Stimulated activated CD4-positive, alpha-beta T cell treated with anti-CD3 and anti-CD28 coated beads, Interleukin-2, amount 100 ng/mL, for 4 hours (primary cell): ENCODE measurements at places on chromosomes 12 and 14.

DNA sequence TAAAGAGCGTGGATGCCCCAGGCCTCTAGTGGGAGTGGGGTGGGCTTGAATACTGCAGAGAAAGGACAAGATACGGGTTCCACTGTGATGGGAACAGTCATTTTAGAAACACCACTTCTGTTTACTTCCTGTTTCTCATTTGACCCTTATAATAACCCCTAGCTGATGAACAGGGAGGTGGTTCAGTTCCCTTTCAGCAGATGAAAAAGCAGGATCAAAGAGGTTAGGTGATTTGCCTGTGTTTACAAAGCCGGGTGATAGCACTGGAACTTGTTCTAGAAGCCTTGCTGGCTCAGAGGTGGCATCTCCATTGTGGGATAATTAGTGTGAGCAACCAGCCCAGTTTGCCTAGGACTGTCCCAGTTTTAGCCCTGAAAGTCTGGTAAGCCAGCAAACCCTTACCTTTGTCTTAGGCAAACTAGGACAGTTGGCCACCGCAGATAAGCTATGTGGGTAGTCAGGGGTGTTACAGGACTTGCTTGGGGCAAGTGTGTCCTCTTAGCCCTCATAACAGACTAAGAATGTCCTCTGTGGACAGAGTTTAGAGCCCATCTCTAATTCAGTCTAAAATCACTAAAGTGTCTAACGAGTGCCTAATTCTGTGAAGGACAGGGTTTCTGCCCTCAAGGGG lies 7.5 kb upstream of the LRP1-AS start:
- no peak for DNase-seq

- no peak for DNase-seq
Observed at GRCh38 chr12:40168001-40168400, 56.8 kb upstream of the LRRK2 start.

DNA sequence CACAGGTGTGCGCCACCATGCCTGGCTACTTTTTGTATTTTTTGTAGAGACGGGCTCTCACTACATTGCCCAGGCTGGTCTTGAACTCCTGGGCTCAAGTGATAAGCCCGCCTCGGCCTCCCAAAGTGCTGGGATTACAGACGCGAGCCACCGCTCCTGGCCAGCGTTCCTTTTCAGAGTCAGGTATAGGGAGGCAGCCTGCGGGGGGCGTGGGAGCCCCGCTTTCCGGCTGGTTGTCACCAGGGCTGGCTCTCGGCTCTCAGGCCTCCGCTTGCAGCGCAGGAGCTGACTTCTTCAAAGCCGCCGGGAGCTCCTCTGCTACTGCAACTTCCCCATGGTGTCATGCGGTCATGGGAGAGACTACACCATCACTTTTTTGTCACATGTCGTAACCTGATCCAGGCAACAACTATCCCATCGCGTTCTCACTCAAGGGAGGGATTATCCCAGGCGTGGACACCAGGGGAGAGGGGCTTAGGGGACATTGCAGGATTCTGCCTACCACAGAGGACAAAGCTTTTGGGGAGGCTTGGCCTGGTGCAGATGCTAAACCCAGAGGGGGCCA lies 129.4 kb downstream of the SCARB1 start:
- DNase-seq: no peak

DNA sequence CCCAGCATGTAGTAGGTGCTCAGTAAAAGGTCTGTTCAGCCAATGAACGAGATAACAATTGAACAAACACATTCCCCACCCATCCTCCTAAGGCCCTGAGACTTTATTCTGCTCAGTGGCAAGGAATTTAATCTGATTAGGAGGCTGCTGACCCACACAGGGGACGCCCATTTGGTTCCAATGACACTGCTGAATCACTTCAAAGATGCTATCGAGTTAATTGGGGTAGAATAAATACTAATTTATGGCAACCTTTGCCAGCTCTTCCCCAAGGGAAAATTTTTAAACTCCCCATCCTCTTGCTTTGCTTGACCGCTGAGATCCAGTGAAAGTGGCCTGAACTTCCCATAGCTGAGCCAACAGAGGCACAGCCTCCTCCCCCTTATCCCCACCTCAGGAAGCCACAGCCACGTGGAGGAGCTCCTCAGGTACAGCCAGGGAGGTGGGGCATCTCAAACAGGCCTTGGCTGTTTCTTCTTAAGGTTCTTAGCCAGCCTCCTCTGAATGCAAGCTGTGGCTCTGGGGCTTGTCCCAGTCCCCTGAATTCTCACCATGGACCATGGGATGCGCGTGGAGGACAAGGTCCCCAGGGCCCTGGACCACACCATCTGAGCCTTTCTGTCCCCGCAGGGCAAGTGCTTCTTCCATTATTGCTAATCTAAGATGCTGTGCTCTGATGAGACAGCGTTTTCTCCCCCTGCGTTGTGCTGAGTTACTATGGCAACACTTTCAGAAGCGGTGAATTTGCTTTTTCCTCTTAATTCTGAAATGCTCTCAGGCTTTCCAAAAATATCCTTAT lies 26.7 kb downstream of the C14orf132 start:
- no peak for DNase-seq

GRCh38 chr12:54392485-54393206 lies 8.1 kb upstream of the ZNF385A start:
- no peak for DNase-seq

DNA sequence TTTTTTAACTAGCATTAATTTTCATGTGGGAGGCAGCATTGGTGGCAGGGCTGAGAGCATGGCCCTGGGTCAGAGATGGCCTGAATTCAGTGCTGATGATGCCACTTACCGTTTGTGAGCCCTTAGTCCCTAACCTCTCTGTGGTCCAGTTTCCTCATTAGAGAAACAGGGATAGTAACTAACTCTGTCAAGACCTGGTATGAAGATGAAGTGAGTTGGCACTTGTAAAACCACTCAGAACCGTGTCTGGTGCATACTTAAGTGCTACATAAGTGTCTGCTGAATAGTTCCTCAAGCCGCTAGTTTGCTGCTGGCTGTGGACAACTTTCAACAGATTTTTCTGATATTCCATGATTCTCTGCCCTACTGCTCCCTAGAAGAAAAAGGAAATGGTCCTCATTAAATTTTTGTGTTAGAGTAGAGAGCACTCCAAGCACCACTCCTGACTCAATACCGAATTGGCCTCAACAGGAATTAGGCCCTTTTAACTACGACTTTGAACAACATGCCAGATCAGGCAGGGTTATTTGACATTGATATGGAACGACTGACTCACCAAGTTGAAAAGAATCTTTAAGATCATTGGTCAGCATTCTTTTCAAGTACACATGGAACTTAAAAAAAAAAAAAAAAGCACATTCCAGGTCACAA lies 250.2 kb downstream of the ANO2 start:
- DNase-seq: no peak

- DNase-seq: no peak
Observed at GRCh38 chr14:33958605-33959226, 7.8 kb upstream of the EGLN3 start.

DNA sequence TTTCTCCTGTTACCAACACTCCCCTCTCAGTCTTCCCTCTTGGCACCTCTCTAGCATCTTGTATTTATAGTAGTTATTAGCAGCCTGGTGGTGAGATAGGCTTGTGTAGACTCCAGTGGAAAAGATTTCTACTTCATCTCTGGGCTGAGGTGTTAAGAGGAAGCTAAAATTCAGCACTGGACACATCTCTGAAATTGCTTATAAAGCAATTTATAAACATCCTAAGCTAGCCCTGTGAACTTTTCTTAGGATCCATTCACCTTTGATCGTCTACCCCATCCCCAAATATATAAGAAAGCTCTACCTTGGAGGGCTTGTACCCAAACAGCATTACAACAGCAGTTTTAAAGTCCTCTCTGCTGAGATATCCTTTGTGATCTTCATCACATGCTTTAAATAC lies 928 bp downstream of the EFCAB11 start:
- no peak for DNase-seq

DNA sequence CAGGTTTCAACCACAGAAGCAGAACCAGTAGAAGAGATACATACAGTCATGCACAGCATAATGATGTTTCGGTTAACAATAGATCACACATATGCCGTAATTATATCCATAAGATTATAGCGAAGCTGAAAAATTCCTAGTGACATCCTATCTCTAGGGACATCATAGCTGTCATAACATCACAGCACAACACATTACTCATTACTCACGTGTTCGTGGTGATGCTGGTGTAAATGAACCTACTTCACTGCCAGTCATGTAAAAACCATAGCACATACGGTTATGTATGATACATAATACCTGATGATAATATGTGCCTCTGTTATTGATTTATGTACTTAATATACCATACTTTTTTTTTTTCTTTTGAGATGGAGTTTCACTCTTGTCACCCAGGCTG lies 44.7 kb downstream of the KLRG1 start:
- DNase-seq: no peak

DNA sequence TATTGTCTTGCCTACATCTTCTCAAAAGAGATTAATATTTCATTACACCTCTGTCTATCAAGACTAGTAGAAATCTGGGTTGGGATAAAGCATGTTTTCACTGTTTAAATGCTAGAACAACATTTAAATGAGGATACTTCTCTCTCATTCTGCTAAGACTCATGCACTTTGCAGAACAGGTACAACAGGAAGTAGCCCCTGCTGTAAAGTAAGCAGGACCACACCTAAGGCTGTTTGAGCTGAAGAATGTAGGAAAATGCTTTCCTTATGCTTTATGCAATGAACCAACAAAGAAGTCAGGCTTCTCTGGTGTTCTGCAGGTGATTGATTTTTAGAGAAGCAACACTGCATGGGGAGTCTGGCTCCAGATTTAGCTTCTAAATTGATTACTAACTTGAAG lies 89.4 kb downstream of the PAX9 start:
- no peak for DNase-seq
